ENCODE measurements at places on chromosomes 2 and 18.

GRCh38 chr18:64659196-64659595 is 510.3 kb upstream of the LINC00305 start:
- DNase-seq = no peak

DNA sequence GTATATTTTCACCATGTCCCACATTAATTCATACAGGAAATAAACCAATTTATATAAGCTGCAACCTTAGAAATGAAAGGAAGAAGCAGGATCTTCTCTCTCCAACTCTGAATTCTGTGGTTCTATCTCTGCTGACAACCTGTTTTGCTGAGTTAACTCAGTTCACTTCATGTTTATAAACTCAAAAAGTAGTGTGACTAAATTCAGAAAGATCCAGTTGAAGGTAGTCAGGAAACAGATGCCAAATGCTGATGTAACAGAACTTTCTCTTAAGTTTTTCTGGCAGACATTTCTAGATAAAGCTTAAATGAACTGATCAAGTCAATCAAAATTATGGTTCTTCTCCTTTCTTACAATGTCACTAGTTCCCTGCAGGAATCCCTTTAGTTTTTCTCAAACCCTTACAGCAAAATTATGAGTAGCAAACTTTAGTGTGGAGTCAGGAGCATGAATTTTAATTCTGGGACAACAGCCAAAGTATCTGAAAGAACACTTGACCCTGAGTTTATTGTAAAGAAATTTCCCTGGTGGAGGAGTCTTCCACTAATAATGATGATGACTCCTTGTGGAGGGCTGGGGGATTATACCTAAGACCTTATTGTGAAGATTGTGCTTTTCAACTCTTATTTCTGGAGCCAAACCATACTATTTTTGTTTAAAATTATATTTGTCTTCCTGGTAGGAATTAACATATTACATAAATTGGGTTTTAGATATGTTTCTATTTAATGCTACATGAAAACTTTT is 216.9 kb downstream of the MYO3B start:
- DNase-seq = no peak

GRCh38 chr18:26181343-26181826 is 44.9 kb upstream of the TAF4B start:
- no peak for DNase-seq

GRCh38 chr2:217774232-217774631 is 228.6 kb downstream of the TNS1 start:
- no peak for DNase-seq

DNA sequence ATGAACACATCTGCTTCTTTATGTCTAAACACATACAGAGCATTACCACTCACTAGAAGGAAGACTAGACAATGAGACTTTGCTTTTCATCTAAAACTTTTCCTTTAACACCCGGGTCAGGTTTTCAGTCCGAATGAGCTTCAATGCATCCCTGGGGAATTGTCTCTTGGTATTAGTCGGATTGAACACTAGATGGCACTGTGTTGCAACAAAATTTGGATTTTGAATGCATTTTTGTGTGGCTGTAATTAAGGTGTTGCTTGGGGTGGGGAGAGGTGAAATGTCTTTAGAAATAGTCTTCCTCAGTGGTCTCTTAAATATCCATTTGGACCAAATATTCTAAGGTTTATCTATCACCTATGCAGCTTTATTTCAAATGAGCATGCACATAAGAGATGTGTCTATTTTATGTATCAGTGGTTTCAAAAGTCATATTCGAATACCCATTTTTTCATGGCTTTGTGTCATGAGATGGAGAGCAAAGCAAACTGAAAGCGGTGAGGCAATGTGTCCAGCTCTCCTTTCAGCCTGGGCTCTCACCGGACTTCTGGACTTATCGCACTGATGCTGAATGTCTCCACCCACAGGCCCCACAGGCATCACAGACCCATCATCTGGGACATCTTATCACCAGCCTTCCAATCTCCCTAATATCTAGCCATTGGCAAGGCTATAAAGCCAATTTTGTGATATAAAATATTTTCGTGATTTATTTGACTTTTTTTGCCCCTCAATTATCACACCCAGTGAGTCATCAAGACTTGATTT is 510.3 kb downstream of the RNF144A start:
- DNase-seq = peak; percentile 49

- no peak for DNase-seq
Observed at GRCh38 chr18:25244924-25245698, 106.9 kb downstream of the ZNF521 start.

GRCh38 chr2:73716543-73717250 is 20.4 kb downstream of the TPRKB start:
- no peak for DNase-seq

- no peak for DNase-seq
Observed at GRCh38 chr2:29222381-29223179, 107.4 kb downstream of the CLIP4 start.

DNA sequence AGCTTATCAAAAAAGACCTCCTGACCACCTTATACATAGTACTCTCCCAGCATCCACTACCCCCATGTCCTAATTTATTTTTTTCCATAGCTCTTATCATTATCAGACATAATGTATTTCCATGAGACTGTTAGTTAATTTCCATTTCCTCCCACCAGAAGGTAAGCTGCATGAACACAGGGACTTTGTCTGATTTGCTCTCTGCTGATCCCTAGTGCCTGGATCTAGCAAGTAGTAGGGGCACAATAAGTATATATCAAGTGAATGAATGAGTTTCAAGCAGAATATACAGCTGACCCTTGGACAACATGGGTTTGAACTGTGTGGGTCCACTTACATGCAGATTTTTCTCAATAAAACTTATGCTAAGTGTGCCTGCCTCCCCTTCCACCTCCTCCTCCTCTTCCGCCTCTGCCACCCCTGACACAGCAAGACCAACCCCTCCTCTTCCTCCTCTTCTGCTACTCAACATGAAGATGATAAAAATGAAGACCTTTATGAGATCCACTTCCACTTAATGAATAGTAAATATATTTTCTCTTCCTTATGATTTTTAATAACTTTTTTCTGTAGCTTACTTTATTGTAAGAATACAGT is 53.8 kb downstream of the CTAGE1 start:
- DNase-seq = no peak

GRCh38 chr2:112942654-112943002 is 31.7 kb downstream of the IL37 start:
- peak; percentile 10 for DNase-seq

DNA sequence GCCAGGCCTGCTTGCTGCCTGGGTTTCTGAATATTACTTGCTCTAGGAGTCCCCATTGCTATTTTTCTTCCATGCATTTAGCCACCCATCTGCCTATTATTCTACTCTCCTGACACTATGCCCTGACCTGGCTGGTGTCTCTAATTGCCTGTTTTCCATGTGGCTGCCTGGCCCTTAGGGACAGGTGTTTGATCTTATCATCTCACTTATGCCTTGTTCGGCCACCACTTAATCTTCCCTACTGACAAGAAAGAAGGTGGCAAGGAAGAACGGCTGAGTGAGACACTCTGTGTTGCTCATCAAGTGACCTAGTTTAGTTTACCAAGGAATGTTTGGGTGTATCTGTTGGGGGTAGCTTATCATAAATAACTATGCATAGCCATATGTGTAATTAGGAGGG is 50.4 kb upstream of the RAPH1 start:
- no peak for DNase-seq

GRCh38 chr2:122203523-122203922 is 448.1 kb downstream of the TSN start:
- DNase-seq = peak; percentile 8

DNA sequence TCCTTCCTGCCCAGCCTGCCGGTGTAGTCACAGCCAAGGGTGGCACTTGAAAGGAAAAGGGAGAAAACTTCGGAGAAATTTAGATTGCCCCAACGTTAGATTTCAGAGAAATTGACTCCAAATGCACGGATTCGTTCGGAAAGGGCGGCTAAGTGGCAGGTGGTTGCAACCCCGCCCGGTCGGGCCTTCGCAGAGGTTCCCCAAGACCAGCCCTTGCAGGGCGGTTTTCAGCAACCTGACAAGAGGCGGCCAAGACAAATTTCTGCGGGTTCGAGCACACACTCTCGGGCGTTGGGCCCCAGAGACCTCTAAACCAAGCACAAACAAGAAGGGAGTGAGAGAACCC is 4.8 kb downstream of the ONECUT2 start:
- no peak for DNase-seq

GRCh38 chr2:213259266-213259665 is 25.0 kb upstream of the SPAG16 start:
- DNase-seq = no peak

- DNase-seq = no peak
Observed at GRCh38 chr2:137262594-137262993, 497.2 kb downstream of the THSD7B start.

- DNase-seq = no peak
Observed at GRCh38 chr2:210496512-210496911, 20.0 kb upstream of the LANCL1 start.

- DNase-seq = no peak
Observed at GRCh38 chr2:233290051-233290845, 17.4 kb upstream of the SAG start.

GRCh38 chr2:180819106-180819505 is 161.3 kb upstream of the UBE2E3 start:
- no peak for DNase-seq

DNA sequence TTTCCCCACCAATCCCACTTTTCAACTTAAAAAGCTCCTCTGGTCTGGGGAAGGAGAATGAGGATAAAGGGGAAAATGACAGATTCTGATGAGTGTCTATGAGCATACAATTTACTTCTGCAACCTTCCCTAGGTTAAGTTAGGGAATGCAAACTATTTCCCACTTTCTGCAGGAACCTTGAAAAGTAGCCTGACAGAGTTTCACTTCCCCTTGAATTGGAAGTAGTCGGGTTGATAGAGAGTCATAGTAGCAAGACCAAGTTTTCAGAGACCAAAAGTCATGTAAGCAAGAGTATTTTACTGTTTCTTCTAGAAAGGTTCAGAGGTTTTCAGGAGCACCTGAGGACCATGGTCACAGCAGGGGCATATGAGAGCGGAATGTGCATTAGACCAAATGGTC is 815.1 kb downstream of the CPS1 start:
- DNase-seq = no peak

DNA sequence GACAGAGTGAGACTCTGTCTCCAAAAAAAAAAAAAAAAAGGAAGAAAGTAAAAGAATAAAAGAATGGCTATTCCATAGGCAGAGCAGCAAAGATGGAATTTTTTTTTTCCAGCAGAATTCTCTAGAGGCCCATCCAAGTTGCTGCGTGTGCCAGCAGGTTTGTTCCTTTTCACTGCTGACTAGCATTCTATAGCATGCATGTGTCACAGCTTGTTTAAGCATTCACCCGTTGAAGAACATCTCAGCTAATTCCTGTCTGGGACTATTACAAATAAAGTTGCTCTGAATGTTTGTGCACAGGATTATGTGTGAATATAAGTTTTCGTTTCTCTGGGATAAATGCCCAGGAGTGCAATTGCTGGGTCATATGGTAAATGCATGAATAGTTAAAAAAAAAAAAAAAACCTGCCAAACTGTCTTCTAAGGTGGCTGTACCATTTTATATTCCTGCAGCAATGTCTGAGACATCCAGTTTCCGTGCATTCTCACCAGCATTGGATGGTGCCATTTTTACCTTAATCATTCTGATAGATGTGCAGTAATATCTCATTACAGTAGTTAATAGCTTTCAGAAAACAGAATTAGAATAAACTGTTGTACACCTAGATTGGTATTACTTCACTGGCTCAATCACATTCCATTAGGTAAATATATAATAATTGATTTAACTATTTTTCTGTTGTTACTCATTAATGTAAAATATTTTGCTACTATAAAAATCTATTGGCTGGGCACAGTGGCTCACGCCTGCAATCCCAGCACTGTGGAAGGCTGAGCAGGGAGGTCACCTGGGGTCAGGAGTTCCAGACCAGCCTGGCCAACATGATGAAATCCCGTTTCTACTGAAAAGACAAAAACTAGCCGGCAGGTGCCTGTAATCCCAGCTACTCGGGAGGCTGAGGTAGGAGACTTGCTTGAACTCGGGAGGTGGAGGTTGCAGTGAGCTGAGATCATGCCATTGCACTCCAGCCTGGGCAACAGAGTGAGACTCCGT is 47.5 kb upstream of the ASAP2 start:
- no peak for DNase-seq

GRCh38 chr18:37476182-37476581 is 89.4 kb downstream of the CELF4 start:
- peak; percentile 21 for DNase-seq

- no peak for DNase-seq
Observed at GRCh38 chr2:80258341-80258740, 46.2 kb downstream of the LRRTM1 start.

DNA sequence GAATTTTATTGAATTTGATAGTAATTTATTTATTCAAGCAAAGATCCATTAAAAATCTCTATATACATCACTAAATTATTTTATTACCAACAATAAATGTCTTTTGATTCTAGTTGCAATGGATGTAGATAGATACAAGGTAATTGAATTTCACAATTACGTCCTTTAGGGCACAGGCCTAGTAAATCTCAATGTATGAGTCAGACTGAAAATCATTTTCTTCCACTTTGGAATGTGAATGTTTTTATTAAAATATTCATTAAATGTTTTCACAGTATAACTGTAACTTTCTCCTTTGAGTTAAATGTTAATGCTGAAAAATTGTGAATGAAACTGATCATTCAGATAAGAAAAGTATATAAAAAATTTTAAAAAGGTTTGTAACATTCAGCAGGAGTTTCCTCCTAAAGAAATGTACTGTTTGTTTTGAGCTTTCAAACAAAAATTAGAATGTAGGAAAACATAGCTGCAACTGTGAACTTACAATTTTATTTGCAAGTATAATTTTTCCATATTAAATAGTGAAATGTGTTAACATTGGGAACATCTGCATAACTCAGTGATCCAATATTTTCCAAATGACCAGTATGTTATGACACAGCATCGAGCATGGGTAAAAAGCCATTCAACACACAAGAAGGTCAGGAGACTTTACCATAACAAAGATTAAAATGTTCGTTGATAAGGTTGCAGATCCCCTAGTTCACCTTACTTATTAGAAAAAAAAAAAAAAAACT is 663.7 kb downstream of the METTL4 start:
- no peak for DNase-seq

DNA sequence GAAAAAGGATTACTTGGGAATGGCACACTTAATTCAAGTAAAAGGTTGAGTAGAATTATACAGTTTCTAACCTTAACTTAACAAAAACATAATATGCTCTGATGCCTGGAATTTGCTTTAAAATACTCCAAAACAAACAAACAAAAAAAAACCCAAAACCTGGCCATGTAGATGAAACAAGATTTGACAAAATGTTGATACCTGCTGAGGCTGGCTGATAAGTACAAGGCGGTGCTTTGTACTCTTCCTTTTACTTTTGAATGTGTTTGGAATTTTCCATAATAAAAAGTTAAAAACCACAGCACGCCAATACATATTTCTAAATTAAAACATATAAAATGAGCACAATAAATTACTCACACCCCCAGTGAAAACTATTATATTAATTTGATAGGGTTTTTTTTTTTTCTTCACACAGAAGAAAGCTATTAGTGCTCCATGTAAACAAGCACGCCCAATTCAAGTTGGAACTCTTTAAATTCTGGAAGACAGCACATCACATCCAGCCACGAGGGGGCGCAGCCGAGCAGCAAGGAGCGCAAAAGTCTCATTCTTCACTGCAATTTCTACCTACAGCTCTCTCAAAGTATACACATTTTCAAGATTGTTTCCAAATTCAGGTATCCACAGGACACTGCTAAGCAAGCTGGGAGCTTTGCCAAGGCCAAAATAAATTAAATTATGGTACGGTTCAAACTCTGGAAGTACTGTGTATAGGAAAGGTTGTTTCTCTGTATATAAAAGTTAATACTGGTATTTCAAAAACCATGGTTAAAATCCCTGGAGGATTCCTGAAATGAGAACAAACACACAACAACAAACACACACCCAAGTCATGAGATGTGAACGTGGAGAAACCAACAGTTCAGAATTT is 7.5 kb downstream of the SERTAD2 start:
- peak; percentile 47 for DNase-seq

- no peak for DNase-seq
Observed at GRCh38 chr2:238238311-238238765, 1.5 kb downstream of the HES6 start.

Measured in HFFc6 (cell line).